ENCODE measurements at places on chromosomes 6 and 20.

GRCh38 chr20:61256824-61257223, 4.8 kb downstream of the CDH4 start:
- no peak for DNase-seq

GRCh38 chr20:58131151-58131550, 97.3 kb downstream of the ANKRD60 start:
- DNase-seq = no peak

- no peak for DNase-seq
These were observed 181.0 kb upstream of the RSPO3 start for GRCh38 chr6:126937426-126937825.

DNA sequence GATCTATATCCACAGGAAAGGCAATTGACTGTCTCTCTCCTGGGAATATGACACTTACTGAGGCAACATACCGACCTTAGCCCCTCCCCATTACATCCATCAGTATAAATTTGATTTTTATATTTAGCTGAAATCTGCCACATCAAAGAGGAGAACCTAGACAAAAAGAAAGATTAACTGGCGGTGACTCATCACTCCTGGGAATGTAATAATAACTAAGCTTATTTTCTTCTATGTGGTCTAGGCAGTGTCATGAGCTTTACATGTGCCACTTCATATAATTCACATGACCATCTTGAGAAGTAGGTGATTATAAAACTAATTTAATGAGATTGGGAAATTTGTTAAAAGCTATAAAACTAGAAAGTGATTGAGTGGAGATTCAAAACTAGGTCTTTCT, 520.0 kb upstream of the HS3ST5 start:
- DNase-seq = no peak

DNA sequence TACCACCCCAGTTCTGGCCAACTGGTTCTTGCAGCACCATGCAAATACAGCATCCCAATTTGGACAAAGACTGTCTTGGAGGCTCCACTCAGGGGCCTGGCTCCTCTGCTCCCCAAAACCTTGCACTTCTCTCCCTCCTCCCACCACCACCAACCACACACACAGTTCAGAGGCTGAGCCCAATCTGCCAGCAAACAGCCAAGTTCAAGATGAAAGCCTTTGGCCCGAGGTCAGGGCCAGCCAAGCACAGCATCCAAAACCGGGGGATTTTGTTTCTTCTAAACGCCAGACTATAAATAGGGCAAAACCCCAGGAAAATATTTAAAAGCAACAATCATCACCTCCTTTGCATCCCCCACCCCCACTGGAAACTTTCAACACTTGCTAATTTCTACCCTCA, 5.7 kb downstream of the KCNK5 start:
- no peak for DNase-seq

GRCh38 chr20:12722091-12722490, 286.7 kb upstream of the SPTLC3 start:
- DNase-seq = no peak

GRCh38 chr6:170345662-170346061, 39.1 kb downstream of the FAM120B start:
- DNase-seq = no peak

- DNase-seq = no peak
These were observed 60.4 kb upstream of the TFB1M start for GRCh38 chr6:155374681-155375080.

GRCh38 chr20:10542442-10542841, 107.3 kb downstream of the SLX4IP start:
- no peak for DNase-seq

DNA sequence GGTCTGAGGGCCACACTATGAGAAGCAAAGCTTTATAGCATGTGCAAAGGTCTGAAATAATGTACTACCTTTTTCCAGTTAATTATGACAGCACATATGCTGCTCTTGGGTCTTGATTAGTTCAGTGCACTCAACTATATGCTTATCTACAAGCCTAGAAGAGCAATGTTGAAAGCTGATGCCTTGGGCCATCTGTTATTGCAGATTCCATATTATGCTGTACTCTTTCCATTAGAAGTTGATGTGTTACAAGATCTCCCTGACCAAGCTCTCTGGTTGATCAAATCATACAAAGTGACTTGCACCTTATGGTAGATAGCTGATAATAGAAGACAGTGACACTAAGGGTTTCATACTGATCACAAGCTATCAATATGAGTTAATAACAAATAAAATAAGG, 327.3 kb downstream of the FRK start:
- peak; percentile 79 for DNase-seq

DNA sequence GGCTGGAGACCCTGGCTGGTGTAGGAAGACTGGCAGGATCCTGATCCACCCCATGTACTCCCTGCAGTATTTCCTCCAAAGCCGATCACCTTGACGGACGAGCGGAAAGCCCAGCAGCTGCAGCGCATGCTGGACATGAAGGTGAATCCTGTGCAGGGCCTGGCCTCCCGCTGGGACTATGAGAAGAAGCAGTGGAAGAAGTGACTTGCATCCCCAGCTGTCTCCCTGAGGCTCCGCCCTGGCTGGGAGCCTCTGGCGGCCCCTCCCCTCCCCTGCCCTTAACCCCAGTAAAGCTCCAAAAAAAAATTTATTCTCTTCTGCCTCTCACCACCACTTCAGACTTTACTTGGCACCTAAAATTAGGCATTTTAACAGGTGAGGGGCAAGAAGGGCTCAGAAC, 7.0 kb downstream of the COX4I2 start:
- DNase-seq = no peak

DNA sequence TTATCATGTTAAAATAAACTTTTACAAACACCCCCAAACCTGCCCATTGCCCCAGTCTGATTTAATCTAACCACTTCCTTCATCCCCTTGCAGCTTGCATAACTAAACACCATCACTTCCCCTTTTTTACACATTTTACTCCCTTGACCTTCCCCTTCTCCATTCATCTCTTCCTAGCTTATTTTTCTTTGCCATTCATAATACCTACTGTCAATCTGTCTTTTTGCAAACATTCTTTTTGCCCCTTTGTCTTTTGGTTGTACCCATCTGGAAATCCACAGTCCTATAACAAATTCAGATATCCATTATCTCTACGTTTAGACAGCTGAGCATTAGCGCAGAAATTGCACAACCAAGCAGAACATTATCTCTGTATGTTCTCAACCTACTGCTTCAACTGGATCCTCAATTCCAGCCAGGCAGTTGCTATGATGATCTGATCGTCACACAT, 51.2 kb downstream of the C6orf52 start:
- DNase-seq = no peak

DNA sequence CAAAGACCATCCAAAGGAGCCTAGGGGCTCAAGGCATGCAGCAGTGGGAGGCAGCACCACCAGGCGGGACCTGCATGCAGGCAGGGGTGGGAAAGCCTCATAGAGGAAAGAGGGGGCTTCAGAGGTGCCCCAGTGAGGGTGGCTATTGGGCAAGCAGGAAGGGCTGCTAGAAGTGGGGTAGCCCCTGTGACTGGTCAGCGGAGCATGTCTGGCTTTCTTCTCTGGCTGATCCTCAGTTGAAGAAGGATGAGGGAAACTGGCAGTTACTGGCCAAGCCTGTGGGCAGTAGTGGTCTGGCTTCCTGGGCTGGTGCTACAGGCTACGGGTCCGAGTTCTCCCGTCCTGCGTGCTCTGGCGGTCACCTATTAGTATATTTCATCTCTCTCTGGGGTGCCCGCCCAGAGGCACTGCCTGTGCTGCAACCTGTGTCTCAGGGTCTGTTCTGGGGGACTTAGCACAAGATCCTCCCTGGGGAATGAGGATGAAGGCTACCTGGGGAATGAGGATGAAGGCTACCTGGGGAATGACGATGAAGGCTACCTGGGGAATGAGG, 35.9 kb upstream of the CST7 start:
- DNase-seq = no peak

DNA sequence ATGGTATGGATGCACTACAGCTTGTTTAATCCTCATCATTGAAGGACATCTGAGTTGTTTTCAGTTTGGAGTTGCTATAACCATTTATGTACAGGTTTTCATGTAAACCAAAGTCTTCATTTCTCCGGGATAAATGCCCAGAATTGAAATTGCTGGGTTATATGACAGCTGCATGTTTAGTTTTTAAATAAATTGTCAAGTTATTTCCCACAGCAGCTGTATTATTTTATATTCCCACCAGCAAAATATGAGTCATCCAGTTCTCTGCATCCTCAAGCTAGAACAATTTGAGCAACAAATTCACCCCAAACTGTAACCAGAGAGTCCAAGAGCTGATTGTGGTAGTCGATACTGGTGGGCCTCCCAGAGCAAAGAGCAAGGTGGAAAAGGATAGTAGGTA, 161.0 kb upstream of the PRND start:
- no peak for DNase-seq

DNA sequence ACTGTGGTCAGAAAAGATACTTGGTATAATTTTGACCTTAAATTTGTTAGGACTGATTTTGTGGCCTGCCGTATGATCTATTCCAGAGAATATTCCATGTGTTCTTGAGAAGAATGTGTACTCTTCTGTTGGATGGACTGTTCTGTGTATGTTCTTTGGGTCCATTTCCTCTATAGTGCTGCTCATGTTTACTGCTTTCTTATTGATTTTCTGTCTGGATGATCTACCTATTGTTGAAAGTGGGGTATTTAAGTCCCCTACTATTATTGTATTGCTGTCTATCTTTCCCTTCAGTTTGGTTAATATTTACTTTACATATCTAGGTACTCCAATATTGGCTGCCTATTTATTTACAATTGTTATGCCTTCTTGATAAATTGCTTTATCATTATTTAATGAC, 298.4 kb downstream of the BCKDHB start:
- DNase-seq = no peak

- no peak for DNase-seq
These were observed 151.5 kb upstream of the MLIP start for GRCh38 chr6:53959717-53960116.

GRCh38 chr6:3352678-3353077, 93.9 kb downstream of the PSMG4 start:
- DNase-seq = no peak

DNA sequence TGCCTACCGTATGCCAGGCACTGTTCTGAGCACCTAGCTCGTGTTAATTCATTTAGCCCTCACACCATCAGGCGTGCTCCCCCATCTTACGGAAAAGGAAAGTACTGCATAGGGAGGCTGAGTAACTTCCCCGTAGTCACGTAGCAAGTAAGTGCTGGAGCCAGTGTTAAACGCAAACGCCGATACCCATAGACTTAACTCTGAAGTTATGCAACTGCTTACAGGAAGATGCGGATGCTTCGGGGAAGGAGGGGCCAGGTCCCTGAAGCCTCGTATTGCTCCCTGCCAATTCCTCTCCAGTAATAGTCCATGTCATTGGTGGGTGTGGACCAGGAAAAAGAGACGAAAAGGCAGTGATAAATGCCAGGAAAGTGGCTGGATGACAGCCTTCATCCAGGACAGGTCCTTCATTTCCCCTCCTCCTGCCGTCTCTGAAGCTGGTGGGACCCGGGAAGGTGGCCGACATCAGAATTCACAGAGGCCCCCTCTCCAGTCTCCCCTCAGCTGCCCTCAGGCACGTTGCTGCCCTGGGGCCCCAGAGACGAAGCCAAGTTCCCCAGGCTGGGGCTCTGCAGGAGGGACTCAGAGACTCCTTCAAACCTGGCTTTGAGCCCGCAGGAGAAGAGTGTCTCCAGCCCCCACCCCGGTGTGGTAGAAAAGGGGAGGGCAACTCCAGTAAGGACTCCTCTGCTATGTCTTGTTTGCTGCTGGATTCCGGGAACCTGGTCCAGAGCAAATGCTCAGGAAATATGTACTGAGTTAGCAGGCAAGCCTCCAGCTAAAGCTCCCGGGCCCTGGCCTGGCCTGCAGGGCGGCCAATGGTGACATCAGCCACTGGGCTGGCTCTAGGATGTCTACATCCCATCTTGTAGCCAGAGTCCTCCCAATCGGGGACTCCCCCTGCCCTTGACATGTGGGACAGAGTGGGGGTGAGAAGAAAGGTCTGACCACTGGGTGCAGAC, 37.8 kb downstream of the RAB44 start:
- DNase-seq = no peak

GRCh38 chr20:46022411-46023147, 6.4 kb upstream of the SLC12A5 start:
- peak; percentile 22 for DNase-seq

DNA sequence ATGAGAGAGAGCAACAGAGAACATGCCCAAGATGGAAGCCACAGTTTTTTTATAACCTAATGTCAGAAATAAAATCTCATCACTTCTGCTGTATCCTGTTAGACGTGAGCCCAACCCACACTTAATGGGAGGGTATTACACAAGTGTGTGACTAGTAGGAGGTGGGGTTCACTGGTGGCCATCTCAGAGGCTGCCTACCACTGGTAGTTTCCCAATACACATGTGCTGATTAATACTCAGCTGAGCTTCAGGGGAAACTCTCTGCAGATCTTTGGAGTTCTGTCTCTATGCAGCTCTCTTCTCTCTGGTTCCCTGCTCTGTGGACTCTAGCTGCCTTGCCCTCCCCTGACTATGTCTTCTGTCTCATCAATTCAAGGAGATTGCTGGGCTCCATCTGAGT, 35.7 kb downstream of the CNBD2 start:
- no peak for DNase-seq

- DNase-seq = no peak
These were observed 7.6 kb upstream of the BTN3A3 start for GRCh38 chr6:26432627-26433201.

DNA sequence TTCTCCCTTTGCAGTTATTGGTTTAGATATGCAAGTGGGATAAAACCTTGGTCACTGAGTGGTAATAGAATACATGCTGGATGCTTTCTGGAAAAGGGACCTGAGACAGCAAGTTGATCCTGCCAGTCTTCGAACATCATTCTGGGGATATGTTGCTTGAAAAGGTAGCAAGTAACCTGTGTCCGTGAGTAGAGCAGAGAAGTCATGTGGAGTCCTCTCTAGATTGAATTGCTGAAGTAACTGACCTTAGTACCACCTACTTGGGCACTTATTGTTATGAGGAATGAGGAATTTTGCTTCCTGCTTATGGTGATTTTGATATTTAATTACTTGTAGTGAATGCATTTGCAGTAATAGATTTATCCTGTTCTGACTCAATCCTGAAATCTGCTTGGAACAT, 367.3 kb upstream of the IMPG1 start:
- DNase-seq = no peak

- no peak for DNase-seq
These were observed 181.8 kb upstream of the PDE10A start for GRCh38 chr6:165844801-165845364.

DNA sequence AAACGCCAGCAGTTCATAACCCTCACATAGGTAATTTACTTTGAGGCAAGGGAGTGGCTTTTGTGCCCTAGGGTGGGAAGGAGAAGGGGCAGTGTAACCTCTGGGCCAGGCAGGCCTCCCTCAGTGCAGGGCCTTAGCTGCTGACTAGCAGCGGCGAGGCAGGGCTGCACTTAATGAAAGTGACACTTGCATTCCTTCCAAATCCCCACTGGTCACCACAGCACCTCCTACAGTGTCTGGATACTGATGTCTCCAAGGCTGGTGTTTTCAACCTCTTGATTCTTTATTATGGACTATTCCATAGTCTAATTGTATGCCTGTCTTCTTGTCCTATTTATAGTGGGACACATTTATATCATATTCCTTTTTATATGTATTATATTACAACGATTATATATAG, 152.7 kb downstream of the LY86 start:
- DNase-seq = no peak

GRCh38 chr6:4931530-4932227, 72.2 kb downstream of the RPP40 start:
- no peak for DNase-seq

- DNase-seq = no peak
These were observed 323.6 kb downstream of the UBE3D start for GRCh38 chr6:82741996-82742385.

All from NCI-H1694 treated with DMSO at 0.1 percent for 48 hours (cell line).